Adipocyte (in vitro differentiated cells): ENCODE measurements at places on chromosomes 12 and 14.
A peak's percentile ranks its signal among the peaks of the same experiment; 100 is the strongest.

GRCh38 chr12:118459110-118459509, 82.8 kb downstream of the SUDS3 start:
- no peak for DNase-seq

DNA sequence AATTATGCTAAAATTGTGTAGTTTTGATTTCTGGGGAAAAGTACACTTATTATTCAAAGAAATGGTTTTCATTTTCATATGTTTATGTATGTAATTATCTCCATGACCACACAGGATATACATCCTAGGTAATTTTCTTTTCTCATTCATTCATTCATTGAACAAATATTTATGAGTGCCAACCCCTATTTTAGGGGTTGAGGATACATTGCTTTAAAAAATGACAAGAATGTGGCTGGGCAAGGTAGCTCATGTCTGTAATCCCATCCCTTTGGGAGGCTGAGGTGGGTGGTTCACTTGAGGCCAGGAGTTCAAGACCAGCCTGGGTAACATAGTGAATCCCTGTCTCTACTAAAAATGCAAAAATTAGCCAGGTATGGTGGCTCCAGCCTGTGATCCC, 40.9 kb downstream of the SGPP1 start:
- DNase-seq, result no peak

- DNase-seq, result no peak
Measured at GRCh38 chr14:88300817-88301216, 22.3 kb downstream of the KCNK10 start.

DNA sequence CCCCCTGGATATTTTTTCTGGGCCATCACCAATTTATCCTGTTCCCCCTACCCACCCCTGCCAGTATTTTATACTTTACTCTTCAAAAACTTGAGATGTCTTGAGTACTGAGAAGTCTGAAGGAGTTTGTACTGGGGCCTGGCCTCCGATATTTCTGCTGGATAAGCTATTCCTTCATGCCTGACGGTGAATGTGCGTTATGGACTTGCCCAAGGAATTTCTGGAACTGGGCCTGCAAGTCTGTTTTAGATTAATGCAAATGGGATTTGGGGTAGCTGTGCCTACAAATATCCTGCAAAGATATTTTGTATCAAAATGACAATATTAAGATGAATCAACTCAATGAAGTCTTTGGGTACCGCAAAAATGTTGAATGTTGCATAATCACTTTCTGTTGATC, at the start of gene PTCSC3:
TSS of gene PTCSC3 (minus strand) at position 199 of the 400 bp plus-strand sequence.
- DNase-seq, result peak; percentile 1

DNA sequence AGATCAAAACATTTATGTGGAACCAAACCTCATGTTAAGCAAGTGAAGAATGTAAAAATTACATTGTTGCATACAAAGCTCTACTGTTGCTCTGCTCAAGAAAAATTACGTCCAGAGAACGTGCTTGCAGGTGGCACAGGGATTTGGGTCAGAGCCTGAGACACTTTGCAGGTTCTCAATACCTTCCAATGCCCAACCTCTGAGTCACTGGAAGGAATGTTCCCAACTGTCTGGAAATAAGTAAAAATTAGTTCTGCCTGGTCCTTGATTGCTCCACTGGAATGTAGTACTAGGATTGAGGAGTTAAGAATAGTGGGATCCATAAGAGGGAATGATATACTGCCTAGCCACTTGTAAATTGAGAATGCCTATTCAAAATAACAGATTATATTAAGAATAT, 2.8 kb upstream of the IFNG start:
- DNase-seq, result no peak

DNA sequence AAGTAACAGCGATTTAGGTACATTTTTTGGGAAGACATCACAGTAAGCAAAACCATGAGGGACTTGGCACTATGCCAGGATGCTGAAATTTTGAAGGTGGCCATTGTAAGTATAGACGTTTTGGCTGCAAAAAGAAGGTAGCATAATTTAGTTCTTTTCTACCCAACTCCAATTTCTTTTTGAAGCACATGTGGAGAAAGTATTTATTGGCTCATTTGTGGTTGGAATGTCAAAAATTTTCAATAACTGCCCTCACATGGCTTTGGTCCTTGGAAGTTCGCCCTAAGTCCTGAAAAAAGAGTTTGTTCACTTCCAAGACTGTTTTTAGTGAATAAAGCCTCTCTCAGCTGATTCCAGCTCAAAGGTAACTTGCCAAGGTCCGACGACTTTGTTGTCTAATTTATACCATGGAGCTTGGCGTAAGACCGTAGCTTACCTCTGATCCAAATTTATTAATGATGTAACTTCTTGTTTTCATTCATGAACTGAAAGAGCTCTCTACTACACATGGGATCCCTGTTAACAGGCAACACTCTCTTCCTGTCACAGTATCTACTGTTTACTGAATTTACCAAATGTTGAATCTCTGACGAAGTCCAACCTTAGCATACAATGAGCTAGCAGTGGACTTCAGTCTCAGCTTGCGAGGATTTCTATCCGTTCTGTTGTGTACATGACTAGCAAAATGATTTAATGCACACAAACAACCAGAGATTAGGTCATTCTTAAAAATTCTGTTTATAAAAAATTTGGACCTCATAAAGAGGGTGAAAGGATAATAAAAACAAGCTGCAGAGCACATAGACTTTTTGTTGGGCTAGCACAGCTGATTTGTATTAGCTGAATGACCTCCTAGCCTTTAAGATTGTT, 49.0 kb downstream of the MSRB3 start:
- peak; percentile 87 for DNase-seq

GRCh38 chr12:90331262-90331661, 622.6 kb upstream of the ATP2B1 start:
- DNase-seq, result no peak

- no peak for DNase-seq
Measured at GRCh38 chr14:68495101-68496039, 297.5 kb downstream of the ZFP36L1 start.

GRCh38 chr14:96084796-96085195, 45.6 kb downstream of the C14orf132 start:
- DNase-seq, result no peak

GRCh38 chr12:13193505-13194231, 2.9 kb upstream of the EMP1 start:
- peak; percentile 15 for DNase-seq
